ENCODE measurements at places on chromosomes 4 and X.

GRCh38 chr4:56127716-56128115 is 179.0 kb downstream of the CEP135 start:
- DNase-seq = no peak

DNA sequence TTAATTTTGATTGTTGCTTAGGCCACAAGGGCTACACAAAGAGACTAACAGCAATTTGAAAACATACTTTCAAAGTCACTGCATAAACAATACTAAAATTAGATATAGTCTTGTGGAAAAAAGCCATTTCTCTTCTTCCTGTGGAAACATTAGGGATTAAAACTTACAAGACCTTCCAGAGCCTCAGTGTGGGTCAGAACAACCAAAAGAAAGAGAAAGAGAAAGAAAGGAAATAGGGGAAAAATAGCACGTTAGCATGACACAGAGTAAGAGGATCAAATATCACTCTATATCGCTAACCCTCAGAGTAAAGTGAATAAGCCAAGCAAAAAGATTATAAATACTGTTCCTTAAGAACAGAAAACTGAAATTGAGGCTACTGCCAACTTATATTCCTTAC is 127.8 kb upstream of the DIAPH2 start:
- DNase-seq = no peak

GRCh38 chrX:118211891-118212816 is 95.5 kb upstream of the KLHL13 start:
- DNase-seq = no peak

GRCh38 chr4:40378619-40379018 is 43.5 kb downstream of the CHRNA9 start:
- DNase-seq = no peak

GRCh38 chrX:21374994-21375707 is 933 bp downstream of the CNKSR2 start:
- no peak for DNase-seq

- no peak for DNase-seq
Measured at GRCh38 chrX:13669246-13669737, 16.4 kb downstream of the TCEANC start.

- no peak for DNase-seq
Measured at GRCh38 chr4:174856926-174857800, 28.1 kb upstream of the GLRA3 start.

GRCh38 chrX:38718311-38718710 is 82.9 kb upstream of the MID1IP1 start:
- no peak for DNase-seq

DNA sequence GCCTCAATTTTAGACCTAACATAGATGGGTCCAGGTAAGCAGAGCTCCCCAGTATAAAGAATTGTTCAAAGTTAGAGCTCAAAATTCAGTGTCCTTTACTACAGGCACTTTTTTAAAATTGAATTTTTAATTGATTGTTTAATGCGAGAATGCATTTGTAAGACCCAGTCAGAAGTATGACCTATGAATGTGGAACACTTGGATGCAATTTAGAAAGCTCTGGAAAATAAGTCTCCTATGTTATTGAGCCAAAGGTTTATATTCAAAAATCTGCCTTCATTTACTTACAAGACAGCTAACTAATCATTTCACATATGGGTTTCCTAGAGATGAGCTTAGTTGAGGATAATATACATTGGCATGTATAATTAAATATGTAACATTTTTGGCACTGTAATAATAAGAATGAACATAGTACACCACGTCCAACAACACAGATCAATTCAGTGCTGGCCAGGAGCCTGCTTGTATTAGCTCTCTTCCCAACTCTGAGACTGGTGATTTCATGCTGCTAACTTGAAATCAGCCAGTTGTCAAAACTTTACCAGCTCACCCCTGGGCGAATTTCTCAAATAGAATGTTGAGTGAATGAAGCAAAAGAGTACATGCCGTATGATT is 197.2 kb upstream of the NPY2R start:
- no peak for DNase-seq

DNA sequence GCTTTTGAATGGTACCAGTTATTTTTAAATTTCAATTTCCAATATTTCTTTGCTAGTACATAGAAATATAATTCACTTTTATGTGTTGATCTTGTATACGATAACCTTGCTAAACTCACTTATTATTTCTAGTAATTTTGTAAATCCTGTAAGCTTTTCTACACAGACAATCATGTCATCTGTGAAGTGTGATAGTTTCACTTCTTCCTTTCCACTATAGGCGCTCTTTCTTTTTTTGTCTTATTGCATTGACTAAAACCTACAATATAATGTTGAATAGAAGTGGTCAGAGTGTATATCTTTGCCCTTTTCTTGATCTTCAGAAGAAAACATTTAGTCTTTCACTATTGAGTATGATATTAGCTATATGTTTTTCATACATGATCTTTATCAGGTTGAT is 76.6 kb downstream of the ZNF182 start:
- DNase-seq = no peak
